Glutamatergic neuron (in vitro differentiated cells): ENCODE measurements at places on chromosomes 5 and 9.

DNA sequence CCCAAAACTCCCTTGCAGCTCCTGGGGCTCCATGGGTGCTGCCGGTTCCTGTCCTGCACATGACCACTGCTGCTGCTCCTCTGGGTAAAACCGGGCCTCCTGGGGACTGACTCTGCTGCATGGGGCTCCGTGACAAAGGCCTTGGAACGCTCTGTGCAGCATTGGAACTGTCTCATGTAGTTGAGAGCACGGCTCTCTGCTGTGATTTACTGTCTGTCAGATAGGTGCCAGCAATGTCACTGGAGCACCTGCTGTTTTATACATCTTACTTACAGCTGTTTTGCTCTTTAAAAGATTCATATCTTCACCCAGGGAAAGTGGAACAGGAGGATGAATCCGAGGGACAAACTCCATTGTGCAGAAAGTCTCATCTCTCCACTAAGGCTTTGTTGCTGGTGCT is 138.1 kb downstream of the YIPF5 start:
- DNase-seq: no peak

DNA sequence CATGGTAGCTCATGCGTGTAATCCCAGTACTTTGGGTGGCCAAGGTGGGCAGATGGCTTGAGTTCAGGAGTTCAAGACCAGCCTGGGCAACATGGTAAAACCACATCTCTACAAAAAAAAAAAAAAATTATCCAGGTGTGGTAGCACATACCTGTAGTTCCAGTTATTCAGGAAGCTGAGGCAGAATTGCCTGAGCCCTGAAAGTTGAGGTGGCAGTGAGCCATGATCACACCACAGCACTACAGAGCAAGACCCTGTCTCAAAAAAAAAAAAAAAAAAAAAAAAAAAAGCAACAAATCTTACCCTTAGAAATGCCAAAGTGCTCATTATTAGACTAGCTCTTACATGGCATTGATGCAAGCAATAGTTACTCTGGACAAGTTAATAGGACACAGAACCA is 724.9 kb downstream of the MAT2B start:
- DNase-seq: no peak

- no peak for DNase-seq
Measured at GRCh38 chr5:16809395-16810207, 126.5 kb downstream of the MYO10 start.

DNA sequence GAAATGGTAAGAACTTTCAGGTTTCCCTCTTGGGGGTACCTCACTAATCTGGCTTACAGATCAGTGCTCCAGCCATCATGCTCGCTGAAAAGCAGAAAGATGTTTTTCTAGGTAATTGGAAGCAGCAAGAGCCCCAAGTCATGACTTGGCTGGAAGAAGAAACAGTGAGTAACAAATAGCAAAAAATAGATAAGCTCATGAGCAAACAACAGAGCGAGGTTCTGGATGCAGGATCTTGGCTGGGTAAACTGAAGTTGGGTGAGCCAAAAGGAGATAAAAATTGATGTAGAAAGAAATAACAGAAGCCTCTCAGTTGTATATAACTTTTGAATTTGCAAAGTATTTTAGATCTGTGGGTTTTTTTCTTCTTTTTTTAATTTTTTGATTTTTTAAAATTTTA is 110.1 kb downstream of the INSYN2B start:
- DNase-seq: no peak

GRCh38 chr5:149285153-149285552 is 13.5 kb downstream of the AFAP1L1 start:
- no peak for DNase-seq

- DNase-seq: no peak
Measured at GRCh38 chr5:118647587-118647986, 340.8 kb downstream of the DTWD2 start.

DNA sequence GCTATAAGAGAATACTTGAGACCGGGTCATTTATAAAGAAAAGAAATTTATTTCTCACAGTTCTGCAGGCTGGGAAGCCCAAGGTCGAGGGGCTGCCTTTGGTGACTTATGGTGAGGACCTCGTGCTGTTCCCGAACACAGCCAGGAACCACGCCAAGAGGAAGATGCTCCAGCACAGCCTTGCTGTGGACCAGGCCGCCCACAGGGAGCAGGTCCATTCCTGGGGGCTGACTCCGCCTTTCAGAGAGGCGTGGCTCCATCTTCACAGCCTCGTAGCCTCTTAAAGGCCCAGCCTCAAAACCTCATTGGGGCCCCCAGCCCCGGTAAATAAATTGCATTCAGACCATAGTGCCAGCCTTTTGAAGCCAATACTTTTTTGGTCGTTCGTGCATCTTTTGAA is 93.5 kb upstream of the CACNA1B start:
- no peak for DNase-seq

- no peak for DNase-seq
Measured at GRCh38 chr9:105833271-105833975, 139.1 kb downstream of the TMEM38B start.

DNA sequence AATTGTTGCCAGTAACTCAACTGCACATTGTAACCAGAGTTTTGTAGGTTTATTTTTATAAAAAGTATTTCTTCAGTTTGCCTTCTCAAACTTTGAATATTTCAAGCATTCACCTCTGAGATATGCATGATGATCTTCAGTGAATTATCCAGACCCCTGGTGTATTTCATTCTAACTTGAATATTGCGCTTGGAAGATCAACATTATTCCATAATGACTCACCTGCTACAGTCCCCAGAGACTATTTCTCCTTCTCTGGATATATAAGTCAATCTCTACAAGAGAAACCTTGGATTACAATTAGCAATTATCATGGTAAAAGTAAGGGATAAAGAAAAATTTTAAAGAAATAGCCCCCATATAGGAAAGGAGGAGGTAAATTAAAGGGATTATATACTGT is 1041.0 kb downstream of the TLE1 start:
- DNase-seq: no peak

DNA sequence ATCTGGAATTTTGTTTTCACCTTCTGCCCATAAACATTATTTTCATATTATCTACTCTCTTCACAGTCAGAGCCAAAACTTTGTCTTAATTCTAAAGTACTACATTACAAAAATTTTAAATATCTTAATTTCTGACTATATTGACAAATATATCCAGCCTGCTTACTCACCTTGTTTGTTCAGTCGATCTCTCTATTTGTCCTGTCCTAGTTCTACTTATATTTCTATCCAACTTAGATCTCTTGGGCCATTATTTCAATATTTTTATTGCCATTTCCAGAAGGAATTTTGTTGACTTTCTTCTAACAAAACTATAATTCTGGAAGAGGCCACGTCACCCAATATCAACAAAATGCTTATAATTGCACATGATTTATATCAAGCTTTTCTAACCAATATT is 652.8 kb upstream of the CTNND2 start:
- no peak for DNase-seq

DNA sequence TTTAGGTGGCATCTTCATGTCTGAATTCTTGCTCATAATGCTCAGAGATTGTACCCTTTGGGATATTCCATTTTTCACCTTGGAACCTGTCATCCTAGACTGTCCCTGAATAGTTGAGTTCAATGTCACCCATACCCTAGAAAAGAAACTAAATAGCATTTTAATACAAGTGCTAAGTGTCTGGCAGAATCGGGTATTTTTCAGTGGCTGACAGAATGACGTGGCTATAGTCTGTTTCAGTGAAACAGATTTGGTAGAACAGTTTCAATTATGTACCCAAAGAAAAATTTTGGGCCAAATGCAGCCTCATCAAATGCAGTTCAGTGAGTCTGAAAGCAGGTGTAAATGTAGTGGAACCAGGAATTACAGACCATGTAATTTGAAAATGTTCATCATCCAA is 1041.2 kb downstream of the DTWD2 start:
- no peak for DNase-seq

DNA sequence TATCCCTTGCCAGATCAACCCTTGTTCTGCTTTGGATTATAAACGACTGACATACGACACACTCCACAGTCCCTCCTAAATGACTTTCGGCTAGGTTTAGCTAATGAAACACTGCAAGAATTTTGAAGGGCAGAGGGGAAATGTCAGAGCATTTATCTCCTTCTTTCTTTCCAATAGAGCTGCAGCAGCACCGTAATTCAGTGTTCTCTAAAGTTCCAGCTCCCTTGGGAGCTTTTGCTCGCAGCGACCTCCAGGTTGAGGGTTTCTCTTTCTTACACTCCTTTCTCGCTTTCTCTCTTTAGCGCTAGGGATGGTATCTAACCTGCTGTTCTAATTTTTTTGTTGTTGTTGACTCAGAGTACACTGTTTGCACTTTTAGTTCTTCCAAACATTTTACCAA is 467.1 kb upstream of the ST8SIA4 start:
- DNase-seq: no peak

GRCh38 chr9:83247732-83248131 is 184.8 kb upstream of the RASEF start:
- DNase-seq: no peak

GRCh38 chr5:34598177-34598794 is 57.8 kb upstream of the RAI14 start:
- DNase-seq: no peak

- no peak for DNase-seq
Measured at GRCh38 chr9:135920973-135921585, 13.7 kb upstream of the CAMSAP1 start.
